ENCODE measurements at places on chromosomes 16 and 17.

GRCh38 chr16:29808219-29808900 is 2.0 kb downstream of the MAZ start:
- no peak for DNase-seq

DNA sequence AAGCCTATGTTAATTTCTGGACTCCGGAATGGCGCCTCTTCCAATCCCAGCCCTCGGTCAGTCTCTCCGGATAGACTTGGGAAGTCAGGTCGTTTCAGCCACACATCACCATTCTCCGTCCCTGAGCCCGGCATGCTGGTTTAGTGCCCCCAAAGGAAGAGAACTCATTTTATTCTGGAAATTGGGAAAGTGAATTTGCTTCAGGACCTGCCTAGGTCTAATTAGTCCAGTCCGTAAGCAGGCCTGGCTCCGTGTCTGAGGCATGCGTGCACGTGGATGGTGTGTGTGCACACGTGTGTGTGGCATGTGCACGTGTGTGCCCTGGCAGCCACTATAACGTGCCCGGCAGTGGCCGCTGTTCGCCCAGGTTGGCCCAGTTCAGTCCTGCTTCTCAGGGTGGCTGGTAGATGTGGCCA is 77.4 kb downstream of the RPA1 start:
- DNase-seq: no peak

DNA sequence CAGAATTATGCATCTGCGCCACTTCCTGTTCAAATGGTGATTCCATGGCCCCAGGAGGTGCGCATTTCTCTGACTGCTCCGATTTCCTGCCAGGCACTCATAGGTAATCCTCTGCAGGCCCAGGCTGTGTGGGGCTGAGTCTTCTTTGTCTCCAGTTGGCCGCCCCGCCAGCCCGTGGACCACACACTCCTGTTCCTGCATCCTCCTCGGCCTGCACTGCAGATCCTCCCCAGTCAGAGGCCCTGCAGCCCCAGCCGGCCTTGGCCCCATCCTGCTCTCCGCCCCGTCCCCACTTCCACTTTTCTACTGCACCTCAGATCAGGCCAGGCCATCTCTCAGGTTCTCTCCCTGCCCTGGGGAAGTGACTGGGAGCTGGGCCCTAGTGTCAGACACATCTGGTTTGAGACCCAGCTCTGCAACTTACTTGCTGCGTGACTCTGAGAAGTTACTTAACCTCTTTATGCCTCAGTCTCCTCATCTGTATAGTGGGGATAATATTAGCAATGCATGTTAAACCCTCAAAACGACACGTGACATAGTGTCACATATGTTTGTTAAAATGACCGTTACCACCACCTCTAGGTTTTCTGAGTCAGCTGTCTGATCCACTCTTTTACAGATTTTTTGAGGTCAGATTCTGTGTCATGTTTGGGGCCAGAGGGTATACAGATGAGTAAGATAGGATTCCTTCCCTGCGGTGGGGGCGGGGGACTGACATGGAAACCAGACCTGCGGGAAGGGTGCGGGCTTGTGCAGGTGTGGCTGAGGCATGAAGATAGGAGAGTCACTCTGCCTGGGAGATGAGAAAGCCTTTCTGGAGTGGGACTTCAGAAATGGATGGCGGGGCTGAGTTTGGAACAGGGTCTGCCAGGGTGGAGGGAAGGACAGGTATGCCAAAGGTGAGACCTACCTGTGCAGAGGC is 12.8 kb downstream of the RAB11FIP4 start:
- no peak for DNase-seq

GRCh38 chr17:66474258-66474657 is 171.8 kb downstream of the PRKCA start:
- no peak for DNase-seq

GRCh38 chr17:15307710-15308111 is 33.7 kb downstream of the TEKT3 start:
- no peak for DNase-seq

DNA sequence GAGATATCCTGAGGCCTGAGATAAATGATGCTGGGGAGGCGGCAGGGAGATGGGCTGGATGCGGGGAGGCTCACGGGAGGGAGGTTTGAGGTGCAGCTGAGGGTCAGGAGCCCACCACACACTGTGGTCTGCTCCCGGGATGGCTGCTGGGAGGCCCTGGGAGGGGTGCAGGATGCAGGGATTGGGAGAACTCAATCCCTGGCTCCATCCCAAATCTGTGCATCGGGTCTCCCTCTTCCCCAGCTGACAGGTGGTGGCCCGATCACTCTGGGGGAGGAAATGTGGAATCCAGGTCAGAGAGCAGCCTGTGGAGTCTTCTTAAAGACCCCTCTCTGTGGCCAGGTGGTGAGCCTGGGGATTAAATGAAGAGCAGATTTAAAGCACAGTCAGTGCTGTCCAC is 12.0 kb downstream of the PHB1 start:
- no peak for DNase-seq

GRCh38 chr17:16662936-16663335 is 9.3 kb upstream of the ZNF624 start:
- DNase-seq: no peak

GRCh38 chr16:83725313-83725712 is 82.5 kb upstream of the HSBP1 start:
- no peak for DNase-seq

DNA sequence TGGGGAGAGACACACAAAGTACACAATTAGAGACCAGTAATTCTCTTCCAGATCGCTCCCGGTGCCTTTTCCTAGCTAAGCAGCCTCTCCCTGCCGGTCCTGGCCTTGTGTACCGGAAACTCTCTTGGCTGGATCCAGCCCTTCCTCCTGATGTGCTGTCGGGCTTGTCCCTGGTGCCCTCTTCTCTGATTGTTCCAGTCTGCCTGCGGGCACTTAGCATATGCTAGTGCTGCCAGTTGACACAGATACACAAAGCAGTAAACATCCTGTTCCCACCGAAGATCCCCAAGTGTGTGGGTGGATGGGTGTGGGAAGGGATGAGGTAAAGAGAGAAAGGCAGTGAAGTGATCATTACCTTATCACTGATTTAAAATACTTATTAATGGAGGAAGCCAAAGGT is 9.7 kb downstream of the HS3ST3B1 start:
- no peak for DNase-seq

DNA sequence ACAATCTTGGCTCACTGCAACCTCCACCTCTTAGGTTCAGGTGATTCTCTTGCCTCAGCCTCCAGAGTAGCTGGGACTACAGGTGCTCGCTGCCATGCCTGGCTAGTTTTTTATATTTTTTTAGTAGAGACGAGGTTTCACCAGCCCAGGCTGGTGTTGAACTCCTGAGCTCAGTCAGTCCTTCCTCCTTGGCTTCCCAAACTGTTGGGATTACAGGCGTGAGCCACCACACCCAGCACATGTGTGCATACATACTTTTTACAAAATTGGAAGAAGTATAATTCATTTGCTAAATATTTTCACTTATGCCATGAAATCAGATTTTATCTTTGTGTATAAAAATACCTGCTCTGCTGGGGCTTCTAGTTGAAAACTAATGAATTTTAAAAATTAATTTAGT is 13.2 kb downstream of the BPTF start:
- no peak for DNase-seq

GRCh38 chr16:79950932-79951719 is 350.6 kb upstream of the MAF start:
- DNase-seq: no peak

- DNase-seq: no peak
These were observed 163.6 kb upstream of the C17orf78 start for GRCh38 chr17:37212179-37212578.

GRCh38 chr17:35254107-35254773 is 11.4 kb downstream of the SLFN5 start:
- DNase-seq: no peak

GRCh38 chr16:78742501-78743283 is 643.2 kb downstream of the WWOX start:
- no peak for DNase-seq

DNA sequence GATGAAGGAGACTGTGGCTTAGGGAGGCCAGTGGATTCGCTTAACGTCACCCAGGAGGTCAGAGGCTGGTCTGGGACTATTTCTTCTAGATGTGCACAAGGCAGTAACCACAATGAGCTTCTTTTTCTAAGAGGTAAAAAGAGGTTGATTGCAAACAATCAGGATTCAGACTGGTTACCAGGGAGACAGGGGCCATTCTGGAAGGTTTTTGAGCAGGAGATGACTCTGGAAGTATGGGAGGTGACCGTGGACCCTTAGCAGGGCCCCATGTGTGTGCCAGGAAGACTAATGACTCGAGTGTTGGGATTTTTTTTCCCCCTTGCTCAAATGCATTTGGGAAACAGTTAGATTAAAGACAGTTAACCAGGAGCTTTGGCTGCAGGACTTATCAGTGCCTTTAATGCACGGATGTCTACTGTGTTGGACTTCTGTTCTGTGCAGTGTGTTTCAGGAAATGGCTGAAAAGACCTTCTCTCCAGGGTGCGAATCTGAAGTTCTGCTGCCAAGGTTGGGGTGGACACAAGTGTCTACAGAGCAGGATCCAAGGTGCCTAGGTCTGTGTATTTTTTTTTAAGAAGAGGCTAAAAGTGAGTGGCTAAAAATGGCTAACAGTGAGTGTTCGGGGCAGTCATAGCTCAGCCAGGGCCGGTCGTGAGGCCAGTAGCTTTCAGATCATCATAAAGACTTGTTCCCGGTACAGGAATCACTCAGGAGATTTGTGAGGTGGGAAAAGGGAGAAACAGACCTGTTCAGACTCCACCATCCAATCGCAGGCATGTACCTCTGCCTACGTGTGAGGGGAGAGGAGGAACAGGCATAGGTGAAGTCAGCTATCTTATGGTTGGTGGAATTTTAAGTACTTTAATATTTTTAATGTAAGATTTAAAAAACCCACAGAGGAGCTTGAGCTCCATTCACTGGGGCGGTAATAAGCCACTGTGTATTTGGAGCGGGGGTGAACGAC is 82.3 kb upstream of the CIBAR2 start:
- DNase-seq: no peak

DNA sequence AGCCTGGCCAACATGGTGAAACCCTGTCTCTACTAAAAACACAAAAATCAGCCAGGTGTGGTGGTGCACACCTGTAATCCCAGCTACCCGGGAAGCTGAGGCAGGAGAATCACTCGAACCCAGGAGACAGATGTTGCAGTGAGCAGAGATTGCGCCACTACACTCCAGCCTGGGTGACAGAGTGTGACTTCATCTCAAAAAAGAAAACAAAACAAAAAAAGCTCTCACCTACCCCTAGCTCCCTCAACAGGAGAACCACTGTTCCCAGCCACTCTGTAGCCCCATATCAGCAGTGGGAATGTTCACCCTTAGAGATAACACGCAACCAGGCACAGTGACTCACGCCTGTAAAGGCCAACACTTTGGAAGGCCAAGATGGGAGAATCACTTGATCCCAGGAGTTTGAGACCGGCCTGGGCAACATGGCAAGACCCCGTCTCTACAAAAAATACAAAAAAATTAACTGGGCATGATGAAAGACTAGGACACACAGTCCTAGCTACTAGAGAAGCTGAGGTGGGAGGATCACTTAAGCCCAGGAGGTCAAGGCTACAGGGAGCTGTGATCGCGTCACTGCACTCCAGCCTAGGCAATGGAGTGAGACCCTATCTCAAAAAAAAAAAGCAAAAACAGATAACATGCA is 5.4 kb downstream of the TMC8 start:
- no peak for DNase-seq

- DNase-seq: no peak
These were observed 17.1 kb downstream of the SPIRE2 start for GRCh38 chr16:89845417-89845816.

DNA sequence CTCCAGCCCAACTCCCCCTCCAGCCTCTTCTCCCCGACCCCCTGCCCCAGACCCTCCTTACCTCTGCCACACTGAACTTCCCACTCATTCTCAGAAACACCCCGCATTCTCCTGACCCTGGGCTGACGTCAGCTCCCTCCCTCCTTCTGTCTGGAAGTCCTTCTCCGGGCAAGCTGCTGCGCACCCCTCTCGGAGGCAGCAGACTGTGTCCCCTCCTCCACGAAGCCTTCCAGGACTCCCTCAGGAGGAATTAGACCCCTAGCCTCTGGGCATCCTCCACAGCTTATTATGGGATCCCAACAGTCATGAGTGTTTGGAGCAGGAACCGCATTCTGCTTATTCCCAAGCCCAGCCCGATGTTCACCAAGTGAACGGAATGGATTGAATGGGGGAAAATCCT is 3.4 kb upstream of the RPL38 start:
- no peak for DNase-seq

DNA sequence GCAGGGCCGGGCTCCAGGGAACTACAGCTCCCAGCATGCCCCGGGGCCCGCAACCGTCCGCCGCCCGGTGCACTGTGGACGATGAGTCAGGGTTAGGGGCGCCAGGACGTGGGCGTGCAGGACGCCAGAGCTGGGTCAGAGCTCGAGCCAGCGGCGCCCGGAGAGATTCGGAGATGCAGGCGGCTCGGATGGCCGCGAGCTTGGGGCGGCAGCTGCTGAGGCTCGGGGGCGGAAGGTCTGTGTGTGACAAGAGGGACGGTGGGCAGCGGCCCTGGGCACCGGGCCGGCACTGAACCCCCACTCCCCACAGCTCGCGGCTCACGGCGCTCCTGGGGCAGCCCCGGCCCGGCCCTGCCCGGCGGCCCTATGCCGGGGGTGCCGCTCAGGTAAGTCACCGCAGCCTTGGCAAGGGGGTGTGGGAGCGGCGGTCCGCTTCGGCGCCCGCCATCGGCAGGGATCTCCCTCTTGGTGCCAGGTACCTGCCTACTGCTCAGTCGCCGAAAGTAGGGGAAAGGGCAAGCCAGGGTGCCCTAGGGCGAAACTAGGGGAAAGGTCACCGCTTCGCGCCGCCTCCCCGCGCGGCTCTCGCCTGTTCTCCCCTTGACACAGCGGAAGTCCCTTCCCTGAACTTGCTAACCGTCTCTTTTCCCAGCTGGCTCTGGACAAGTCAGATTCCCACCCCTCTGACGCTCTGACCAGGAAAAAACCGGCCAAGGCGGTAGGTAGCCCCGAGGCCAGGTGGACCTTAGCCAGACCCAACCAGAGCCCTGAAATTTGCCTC is at the start of the genes ACADVL and DLG4:
Gene ACADVL (plus strand): TSS at position 127 of the 781 bp plus-strand sequence. CDS start 47 bp downstream, at position 174.
Gene DLG4 (minus strand): TSS at position 25 of the 781 bp plus-strand sequence.
- DNase-seq: no peak

GRCh38 chr17:27471321-27472269 is 15.3 kb downstream of the KSR1 start:
- DNase-seq: no peak

DNA sequence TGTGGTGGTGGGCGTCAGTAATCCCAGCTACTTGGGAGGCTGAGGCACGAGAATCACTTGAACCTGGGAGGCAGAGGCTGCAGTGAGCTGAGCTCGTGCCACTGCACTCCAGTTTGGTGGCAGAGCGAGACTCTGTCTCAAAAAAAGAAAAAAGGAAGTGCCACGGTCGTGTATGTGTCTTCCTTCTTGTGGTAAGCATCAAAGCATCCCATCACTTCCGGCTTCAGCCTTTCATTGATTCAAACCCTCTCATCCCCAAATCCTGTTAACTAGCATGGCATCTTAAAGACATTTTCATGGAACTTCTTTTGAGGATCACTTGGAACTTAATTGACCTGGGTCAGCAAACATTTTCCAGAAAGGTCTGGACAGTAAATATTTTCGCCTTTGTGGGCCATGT is 126.2 kb downstream of the CPPED1 start:
- DNase-seq: no peak

- DNase-seq: no peak
These were observed 441 bp downstream of the VASN start for GRCh38 chr16:4372001-4372577.
